ENCODE measurements at places on chromosomes 16 and 17.
A peak's percentile ranks its signal among the peaks of the same experiment; 100 is the strongest.

DNA sequence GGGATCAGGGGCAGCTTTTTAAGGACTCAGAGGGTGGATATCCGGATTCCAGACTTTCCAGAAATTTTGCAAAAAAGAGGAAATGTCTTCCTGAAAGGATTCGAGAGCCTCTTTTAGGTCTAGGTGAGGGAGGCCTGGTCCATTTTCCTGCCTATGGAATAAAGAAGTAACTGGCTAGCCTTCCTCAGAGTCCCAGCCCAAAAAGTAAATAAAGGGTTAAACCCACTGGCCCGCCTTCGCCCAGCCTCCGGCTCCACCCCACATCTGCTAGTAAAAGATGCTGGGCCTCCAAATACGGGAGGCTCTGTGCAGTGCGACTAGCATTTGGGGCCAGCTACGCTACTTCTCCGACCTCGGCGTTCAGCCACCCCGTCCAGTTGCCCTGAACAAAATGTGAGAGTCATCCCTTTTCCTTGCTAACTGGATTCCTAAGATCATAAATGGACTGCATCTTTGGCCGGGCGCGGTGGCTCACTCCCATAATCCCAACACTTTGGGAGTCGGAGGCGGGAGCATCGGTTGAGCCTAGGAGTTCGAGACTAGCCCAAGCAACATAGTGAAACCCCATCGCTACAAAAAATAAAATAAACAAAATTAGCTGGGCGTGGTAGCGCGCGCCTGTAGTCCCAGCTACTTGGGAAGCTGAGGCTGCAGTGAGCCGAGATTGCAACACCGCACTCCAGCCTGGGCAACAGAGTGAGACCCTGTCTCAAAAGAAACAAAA, 824 bp upstream of the MPP2 start:
- DNase-seq = peak; percentile 57

GRCh38 chr16:53968454-53968853, 264.5 kb downstream of the FTO start:
- DNase-seq = no peak

DNA sequence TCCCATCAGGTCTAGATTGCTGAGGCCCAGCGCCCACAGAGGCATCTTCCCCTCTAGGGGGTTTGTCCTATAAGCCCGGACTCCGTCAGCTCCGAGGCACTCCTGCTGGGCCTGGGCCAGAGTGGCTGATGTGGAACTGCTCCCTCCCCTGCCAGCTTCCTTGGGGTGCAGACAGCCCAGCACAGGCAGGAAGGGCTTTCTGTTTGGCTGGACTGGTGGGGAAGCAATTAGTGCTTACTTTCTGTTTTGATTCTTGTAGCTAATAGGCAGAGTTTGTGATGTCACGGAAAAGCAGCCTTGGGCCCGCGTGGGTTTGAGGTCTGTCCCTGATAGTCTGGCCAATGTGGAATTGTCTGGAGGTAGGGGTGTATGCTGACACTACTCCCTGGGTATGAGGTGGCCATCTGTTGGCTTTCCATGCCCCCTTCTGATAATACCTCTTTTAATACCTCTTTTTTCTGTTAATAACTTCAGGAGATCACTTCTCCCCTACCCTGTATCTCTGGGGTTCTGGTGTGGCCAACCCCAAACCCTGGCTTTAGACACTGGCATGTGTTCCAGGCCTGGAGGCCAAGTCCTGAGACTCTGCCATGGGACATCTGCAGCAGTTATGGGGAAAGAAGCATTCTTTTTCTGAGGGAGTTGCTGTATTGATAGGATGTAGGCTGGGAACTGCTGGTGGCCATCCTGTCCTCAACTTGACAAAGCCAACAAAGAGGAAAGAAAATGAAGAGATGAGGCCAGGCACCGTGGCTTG, 190.9 kb downstream of the RAB11FIP4 start:
- DNase-seq = peak; percentile 62

DNA sequence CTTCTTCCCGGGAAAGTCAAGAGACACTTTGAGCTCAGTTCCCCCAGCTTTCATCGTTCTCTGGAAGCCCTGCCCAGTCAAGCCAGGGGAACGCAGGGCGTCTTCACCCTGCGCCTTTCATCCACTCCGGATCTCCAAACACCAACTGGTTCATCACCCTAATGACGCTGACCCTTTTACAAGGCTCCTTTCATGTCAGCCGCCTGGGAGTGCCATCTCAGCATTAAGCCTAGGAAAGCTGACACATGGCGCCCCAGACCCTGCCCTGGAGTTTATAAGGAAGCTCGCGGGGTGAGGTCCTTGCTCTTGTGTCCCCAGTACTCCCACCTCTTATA, 594 bp upstream of the DNAJC7 start:
- DNase-seq = no peak

- peak; percentile 76 for DNase-seq
Measured at GRCh38 chr17:7932949-7933348, 943 bp downstream of the CNTROB start.

DNA sequence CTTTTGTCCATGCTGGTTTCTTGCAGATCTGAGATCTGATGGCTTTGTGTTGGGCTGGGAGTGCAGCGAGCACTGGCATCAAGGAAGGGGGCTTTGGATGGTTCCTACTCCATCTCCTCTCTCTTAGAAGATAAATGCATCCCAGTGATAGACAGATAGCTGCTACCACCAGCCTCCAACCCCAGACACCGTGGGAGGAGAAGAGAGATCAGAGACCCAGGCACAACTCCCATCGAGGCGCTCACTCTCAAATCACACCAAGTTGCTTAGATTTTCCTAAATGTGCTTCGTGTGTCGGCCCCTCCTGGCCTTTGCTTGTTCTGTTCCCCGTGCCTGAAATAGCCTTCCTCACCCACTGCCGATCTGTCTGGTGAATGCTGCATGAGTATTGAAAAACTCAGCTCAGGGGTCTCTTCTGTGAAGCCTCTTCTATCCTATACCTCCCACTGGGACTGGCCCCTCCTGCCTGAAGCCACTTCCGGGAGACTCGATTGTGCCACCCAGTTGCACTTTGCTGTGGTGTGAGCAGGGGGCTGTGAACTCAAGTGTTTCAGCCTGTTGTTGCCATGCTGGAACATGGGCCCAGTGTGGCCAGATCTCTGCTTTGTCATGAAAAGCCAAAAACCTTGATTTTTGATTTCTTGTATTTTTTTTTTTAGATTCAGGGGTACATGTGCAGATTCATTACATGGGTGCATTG, 242.7 kb downstream of the GSG1L start:
- DNase-seq = no peak

DNA sequence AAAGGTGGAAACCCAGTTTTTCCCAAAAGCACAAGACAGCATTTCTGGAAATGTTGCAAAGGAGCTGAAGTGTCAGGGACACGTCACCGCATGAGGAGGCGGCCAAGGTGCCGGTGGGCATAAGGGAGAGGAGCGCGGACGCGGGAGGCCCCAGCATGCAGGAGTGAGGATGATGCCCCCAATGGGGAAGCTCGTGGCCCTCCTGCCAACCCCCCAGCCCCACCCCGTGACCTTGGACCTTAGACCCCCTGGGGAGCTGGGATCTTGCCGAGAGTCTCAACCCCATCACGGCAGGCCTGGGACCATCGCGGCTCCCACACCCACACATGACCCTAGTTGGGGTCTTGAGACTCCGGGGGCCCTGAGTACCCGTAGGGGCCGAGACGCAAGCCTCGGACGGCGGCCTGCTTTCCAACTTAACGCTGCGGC, 119.4 kb upstream of the METRNL start:
- no peak for DNase-seq

GRCh38 chr17:82756166-82756565, 4.3 kb downstream of the TBCD start:
- no peak for DNase-seq

GRCh38 chr16:17258848-17259713, 211.7 kb downstream of the XYLT1 start:
- DNase-seq = no peak

- peak; percentile 14 for DNase-seq
Measured at GRCh38 chr16:50657241-50657640, 23.9 kb downstream of the SNX20 start.

DNA sequence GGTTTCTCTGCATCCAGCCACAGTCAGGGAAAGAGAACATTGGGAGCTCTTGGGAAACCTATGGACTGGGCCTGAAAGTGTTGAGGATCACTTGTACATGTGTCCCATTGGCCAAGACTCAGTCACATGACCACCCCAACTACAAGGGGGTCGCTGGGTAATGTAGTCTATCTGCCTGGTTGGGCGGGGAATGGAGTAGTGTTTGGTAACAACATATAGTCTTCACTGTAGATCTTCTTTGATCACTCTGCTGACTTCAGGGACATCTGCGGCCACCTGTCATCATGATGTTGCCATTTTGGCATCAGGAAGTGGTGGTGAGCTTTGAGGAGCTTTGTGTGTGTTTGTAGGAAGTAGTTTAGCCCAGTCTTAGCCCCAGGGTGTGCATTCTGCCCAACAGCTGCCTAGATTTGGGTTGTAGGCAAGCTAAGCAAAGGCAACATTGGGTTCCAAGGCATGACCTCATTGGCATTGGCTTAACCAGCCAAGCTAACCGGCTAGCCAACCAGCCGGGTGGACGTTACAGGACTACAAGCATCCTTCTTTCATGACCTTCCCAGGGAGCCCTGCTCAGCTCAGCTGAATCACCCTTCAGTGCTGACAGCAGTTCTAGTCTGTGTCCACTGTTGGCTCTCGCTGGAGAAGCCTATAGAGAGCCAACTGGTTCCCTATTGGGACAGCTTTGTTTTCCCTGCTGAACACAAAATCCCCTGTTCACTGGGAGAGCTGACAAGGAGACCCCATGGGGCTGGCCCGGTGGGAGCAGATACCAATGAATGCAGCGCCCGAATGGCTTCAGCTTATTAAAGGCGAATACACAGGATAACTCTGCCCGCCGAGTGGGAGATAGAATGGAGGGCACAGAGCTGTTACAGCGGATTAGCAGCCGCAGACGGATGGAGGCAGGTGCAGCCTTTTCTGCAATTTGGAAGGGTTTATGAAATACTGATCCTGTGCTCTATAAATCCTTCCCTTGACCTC, 178.6 kb downstream of the NTN1 start:
- DNase-seq = no peak

GRCh38 chr16:55078699-55079410, 148.2 kb downstream of the IRX5 start:
- DNase-seq = no peak

- DNase-seq = no peak
Measured at GRCh38 chr16:6611535-6611934, 721.1 kb upstream of the RBFOX1 start.

DNA sequence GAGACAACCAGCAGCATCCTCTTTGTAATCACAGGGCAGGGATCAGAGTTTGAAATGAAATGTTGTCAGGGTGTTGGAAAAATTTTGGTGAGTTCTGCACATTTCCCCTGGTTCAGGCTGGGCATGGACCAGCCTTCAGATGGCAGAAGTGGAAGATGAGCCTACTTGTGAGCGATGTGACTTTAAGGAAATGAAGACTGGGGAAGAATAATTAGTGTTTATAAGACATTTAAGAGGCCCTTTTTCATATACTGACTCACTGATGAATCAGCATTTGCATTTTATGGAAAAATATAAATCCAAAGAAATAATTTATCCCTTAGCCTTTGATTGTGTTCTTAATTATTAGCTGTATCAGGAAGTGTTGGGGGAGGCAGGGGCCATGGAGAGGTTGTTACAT, 20.9 kb downstream of the GPR179 start:
- DNase-seq = no peak

DNA sequence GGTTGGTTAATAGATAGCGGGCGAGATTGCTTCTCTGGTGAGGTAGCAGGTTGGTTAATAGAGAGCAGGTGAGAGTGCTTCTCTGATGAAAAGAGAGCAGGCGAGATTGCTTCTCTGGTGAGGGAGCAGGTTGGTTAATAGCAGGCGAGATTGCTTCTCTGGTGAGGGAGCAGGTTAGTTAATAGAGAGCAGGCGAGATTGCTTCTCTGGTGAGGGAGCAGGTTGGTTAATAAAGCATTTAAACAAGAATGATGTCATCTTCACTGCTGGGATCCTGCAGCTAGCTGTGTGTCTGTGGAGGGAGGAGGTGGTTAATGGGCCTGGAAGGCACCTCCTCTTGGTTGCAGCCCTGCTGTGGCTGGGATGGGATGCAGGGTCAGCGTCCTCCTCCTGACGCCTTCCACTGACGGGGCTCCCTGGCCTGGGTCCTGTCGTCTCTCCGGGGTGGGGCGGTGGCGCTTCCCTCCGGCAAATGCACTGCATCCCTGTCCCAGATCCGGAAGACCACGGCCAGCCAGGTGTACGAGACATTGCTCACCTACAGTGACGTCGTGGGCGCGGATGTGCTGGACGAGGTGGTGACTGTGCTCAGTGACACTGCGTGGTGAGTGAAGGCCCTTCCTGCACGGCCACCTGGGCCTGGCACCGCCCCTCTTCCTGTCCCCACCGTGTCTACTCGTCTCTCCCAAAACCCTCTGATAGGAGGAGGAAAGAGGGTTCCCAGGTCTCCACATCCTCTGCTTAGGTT, 99.2 kb upstream of the ZNF750 start:
- no peak for DNase-seq

All from iris pigment epithelial cell (primary cell).